CD4-positive, alpha-beta T cell treated with Interferon alpha-2 for 1 hour (primary cell): ENCODE measurements at places on chromosomes 16 and 17.

GRCh38 chr17:57154921-57155320, 69.9 kb downstream of the AKAP1 start:
- no peak for DNase-seq

GRCh38 chr16:69109486-69110270, 4.2 kb downstream of the HAS3 start:
- no peak for DNase-seq

DNA sequence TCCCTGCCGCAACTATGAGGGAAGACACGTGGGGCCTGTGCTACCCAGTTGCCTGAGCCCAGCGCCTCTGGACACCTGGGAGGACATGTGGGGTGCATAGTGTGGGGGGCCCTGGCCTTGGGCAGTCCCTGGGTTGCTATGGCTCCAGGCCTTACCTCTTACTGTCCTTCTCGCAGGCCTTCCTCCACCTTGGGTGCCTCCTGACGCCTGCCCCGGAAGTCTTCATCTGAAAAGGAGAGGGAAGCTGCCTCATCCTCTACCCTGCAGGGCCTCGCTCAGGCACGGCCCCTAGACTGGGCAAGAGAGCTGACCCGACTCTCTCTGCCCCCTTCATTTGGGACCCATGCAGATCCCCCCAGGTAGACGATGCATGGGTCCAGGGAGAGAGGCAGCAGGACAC, 16.5 kb upstream of the MRPS23 start:
- DNase-seq: no peak

DNA sequence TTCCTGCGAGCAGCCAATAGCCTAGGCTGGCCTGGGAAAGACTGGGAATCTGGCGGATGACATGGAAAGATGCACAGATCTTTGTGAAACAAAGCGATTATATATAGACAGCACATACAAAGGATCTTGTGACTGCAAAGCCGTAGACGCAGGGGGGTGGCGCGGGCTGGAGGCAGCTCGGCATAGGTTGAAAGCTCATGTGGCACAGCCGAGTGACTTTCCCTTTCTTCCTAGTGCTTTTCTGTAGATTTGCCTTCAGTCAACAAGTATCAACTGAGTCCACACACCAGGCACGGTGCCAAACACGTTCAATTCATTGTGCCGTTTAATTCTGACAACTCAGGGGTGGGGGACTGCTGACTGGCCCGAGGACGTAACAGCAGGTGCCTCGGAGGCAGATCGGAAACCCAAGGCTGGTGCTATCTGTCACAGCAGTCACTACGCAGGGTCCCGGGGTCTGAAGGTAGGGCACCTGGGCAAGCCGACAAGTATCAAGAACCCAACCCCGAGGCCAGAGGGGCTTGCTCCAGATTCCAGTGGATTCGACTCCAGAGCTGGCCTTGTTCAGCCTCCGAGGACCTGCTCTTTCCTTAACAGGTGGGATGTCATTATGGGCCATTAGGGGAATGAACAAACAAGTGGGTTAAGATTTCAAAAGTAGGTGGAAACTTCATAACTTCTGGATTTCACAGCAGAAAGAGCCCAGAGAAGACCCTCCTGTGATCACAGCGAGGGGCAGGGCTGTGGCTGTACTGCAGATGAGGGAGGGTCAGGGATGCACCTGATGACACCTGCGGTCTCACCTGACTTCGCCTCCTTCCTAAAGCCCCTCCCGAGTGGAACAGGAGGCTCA, 5.9 kb downstream of the PAM16 start:
- DNase-seq: no peak

GRCh38 chr17:3636908-3637373, 381 bp downstream of the CTNS start:
- DNase-seq: no peak

DNA sequence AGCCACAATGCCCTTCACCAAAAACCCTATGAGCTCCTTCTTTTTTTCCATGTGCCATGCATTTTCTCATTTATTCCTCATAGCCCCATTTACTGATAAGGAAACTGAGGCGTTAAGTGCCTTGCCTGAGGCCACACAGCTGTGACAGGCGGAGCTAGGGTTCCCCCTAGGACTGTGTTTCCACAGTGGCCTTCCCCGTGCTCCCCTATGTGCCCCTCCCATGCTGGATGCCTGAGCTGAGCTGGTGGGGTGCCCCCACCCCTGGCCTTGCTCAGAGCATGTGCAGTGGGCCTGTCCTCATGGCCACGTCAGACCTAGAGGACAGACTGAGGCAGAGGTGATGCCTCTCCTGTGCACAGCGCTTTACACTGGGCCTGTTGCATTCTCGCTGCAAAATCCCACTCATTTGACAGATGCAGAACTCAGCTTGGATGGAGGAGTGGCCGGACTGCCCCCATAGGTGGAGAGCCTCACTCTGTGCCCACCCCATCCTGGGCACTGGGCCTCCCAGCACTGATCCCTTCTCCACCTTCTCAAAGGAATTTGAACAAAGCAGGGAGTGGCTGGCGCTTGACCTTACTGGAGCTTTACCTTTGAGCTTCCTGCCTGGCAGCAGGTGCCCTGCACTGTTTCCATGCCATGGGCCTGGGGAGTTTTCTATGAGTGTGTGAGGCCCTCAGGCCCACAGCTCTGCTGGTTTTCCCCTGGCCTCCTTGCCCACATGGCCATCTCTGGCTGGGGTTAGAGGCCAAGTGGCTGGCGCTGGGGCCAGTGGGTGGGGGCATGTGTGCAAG, 2.6 kb downstream of the MAP2K3 start:
- no peak for DNase-seq
